ENCODE measurements at places on chromosomes 16 and 17.

DNA sequence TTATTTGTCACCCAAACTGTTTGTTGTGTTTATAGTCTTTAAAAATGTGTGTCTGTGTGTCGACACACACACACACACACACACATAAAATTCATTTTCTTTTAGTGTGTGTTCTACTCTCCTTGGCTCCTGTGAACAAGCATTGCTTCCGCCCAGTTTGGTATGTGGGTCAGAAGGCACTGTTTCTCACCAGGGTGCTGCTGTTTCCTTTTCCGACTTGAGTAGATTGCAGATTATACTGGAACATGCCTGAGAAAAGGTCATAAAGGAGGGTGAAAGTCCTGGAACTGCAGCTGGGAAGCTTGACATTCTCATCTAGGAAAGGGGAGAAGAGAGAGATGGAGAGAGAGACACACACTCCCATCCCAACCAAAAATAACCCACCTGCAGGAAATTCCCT, 330.3 kb downstream of the BCAS3 start:
- DNase-seq: peak; percentile 66

DNA sequence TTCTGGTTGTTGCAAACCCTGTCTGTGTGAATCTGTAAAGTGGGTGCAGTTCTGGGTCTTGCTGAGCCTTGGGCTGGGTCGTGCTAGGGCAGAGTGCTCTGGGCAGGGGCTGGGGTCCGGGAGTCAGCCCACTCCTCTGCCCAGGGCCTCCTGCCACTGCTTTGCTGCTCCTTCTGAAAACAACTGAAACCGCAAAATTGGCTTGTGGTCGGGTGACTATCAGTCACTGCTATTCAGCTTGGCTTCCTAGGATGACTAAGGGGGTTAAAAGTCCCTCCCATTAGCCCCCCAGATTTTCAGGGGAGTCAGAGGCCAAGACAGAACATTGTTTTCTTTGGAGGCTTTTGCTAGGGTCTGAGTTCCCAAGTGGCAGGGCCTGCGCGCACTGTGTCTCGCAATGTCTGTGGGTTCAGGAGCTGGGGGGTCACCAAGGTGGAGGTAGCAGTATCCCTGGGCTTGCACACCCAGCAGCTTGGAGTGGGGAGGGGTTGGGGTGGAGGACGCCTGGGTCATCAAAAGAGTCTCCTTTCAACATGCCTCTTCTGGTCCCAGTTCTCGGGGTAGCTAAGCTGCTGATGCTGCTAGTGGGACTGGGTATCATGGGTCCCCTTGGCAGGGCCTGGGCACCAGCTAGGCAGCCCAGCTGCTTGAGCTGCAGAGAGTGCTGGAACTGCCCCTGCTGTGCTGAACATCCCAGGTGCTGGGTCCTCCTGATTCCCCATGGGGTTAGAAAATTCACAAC, 13.5 kb upstream of the TBX21 start:
- DNase-seq: no peak

GRCh38 chr17:2244545-2245525, 58.8 kb downstream of the SMG6 start:
- peak; percentile 89 for DNase-seq

DNA sequence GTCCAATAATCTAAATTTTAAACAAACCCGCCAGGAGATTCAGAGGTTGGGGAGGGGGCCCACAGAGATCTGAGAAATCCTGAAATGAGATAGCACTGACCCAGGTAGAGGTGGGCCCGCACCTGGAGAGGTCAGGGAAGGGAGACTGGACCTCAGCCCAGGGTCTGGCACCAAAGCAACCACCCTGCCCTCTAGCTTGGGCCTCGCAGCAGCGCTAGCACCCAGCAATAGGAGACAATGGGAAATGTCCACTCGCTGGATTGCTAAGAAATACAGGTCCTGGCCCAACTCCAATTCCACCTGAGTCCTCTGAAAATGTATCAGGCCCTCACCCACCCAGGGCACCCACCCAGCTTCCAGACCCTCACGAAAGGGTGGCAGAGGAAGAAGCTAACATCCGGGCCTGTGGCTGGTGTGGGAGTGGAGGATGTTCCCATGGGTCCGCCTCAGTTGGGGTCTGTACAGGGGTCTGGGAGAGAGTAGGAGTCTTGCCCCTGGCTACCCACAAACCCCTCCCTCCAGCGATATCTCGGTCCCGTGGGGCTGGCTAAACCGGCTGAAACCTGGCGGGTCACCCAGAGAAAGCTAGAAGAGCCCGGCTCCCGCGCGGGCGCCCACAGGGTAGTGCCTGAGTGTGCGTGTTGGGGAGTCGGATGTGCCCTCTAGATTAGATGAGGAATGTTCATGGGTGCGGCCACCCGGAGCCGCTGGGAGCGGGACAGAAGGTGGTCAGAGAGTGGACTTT, 1.1 kb downstream of the PLLP start:
- DNase-seq: no peak

- DNase-seq: no peak
Observed at GRCh38 chr17:32277284-32277683, 11.7 kb downstream of the RHBDL3 start.

DNA sequence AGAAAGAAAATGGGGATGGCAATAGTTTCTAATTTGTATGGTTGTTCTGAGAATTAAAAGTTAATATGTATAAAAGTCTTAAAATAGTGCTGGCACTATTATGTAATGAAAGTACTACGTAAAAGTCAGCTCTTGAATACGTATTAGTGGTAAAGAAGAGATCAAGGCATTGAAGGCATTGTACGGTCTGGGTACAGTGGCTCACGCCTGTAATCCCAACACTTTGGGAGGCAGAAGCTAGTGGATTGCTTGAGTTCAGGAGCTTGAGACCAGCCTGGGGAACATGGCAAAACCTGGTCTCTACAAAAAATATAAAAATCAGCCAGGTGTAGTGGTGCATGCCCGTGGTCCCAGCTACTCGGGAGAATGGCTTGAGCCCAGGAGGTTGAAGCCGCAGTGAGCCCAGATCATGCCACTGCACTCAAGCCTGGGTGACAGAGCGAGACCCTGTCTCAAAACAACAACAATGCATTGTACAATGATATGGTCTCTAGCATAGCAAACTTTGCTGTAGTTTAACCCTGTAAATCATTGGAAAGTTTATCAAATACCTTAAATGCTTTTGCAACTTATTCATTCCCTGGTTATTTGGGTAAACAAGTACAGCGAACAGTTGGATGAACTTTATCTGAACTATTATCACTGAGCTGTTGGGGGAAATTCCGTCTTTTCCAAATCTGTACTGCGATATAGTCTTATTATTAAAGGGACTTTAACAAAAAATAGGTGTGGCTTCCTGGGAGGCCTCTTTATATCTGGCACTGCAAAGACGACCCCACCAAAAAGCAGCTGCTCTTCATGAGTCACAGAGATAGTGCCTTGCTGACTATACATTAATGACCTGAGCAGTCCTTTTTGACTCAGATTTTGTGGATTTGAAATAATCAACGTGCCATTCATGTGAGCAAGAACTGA, 73.6 kb downstream of the GPRC5B start:
- DNase-seq: no peak

DNA sequence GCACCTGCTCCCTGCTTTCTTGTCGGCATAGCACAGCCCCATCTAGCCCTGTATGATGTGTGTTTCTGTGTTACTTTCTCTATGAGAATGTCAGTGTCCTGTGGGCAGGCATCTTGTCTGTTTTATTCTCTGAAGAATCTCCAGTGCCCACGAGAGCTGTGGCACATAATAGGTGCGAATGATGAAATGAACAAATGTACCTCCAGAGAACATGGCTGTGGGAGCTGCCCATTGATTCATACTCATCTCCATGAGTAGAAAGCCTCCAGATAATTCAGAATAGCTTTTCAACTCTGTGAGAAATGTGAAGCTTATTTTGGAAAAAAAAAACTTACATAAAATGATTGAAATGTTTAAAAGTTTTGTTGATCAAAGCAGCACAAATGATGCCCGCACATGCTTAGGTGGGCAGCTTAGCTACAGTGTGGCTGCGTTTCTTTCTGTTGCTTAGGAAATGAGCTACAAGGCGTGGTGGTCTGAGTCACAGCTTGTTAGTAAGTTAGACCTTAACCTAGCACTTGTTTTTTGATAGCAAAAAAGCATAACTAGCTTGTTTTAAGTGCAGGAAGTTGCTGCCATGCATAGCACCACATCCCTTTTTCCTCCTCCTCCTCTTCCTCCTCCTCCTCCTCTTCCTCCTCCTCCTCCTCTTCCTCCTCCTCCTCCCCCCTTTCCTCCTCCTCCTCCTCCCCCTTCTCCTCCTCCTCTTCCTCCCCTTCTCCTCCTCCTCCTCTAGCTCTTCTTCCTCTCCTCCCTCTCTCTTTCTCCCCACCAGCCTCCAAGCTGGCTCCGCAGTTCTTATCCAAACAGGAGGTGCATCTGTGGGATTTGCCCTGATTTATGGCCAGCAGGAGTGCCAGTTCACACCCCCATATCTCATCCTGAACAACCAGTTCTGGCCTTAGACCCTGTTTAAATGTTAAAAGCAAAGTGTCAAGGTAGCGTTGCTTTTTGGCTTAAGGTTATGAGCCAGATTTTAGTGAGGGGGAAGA, 221.5 kb downstream of the IRF8 start:
- no peak for DNase-seq

DNA sequence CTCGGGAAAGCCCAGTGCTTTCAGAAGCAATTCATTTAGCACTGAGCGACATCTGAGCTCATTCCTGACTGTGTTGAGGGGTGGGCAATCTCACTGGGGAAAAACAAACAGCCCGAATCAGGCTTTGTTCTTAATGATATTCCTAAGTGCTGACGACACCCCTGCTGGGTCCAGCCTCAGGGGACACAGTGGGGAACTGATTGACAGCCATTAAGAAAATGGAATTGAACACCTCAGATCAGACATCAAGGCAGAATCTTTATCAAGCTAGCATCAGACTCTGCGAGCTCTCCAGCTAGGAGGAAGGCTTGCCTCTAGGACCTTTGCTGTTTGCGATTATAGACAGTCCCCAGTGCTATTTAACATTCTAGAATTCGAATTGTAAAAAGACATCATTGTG, 22.5 kb upstream of the LYRM9 start:
- DNase-seq: no peak

DNA sequence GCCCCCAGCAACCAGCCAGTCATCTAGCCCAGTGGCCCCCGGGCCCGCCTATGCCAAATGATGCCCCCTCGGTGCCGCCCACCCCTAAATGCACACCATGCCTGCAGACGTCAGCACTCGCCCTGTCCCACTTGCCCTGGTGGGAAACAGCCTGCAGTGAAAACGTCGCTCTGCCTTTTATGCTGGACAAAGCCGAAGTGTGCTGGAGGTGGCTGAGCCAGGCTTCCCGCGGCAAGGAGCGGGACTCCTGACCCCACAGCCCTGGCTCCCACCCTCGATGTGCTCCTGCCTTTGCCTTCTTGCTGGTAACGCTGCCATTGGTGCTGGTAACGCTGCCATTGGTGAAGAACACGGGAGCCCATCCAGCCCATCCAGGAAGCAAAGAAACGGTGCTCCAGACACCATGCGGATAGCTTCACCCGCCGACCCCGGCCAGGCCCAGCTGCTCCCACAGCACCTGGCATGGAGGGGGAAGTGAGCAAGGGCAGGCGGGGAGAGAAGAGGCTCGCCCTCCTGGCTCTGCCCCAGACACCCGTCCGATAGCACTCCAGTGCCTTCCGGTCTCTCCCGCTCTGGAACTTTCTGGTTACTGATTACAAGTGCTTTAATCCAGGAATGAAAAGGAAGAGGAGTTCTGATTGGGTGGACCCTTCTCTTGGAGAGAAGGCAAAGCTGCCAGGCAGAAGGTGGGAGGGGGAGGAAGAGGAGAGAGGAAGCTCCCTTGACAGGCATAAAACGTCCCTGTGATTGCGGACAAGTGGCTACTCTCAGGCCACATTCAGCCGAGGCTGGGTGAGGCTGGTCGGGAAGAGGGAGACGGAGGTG, 4.0 kb upstream of the BAIAP2 start:
- peak; percentile 81 for DNase-seq

DNA sequence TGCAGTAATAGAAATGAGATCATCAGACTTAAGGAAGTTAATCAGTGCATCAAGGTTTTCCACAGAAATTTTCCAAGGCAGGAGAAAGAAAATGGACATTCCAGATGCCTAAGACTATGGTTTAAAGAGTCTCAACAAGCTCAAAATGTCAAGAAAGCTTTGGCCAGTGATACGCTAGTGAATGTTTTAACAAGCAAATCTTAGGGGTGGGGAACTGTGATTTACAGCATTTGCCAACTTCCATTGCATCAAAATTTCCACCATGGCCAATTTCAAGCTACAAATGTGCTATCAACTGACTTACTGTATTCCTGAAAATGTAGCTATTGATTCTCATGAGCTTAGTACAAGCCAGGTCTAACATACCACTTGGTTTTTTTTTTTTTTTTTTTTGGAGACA, 82.4 kb upstream of the CLEC3A start:
- no peak for DNase-seq

DNA sequence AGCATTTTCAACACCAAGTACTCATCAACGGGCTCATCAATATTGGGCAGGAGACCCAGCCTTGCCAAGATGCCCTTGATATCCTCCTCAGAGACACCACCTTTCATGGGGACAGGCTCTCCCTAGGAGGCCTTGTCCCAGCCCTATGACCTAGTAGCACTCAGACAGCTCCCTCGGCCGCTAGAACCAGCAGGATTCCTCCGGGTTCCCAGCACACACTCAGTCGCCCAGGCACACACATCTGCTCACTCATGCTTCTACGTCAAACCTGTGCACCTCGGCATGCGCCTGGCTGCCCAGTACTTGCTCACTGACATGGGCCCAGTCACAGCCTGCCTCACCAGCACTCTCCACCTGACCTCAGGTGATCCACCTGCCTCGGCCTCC, 17.0 kb downstream of the SRCIN1 start:
- no peak for DNase-seq

GRCh38 chr16:14337303-14338191, 266.4 kb downstream of the MRTFB start:
- DNase-seq: no peak

DNA sequence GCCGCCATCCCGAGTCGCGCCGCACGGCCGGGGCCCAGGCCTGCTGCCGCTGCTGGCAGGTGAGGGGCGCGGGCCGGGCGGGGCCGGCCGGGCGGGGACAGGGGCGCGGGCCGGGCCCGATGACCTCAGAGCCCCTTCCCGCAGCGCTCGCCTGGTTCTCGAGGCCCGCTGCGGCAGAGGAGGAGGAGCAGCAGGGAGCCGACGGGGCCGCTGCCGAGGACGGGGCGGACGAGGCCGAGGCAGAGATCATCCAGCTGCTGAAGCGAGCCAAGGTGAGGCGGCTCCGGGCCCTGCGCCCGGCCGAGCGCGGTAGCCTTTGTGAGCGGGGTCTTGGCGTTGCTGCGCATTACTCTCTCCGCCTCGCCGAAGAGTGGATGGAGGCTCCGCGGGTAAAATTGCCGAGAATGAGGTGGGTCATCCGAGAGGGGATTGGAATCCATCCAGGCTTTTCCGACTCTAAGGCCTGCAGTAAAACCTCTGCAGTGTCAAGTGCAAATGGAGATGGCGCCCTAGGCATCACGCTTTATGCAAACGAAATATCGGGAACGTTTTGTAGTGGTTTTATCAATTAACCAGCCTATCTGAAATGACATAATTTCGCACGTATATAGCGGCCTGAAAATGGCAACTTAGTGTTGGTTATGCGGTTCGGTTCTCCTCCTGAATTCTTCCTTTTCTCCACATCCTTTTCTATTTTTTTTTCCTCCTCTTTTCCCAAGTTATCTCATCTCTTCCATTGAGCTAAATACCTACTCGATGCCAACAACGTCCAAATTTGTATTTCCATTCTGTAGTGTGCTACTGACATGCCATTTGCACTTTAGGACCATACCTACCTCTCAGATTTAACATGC, 577 bp downstream of the TTC19 start:
- peak; percentile 45 for DNase-seq

Data from mucosa of descending colon (tissue), 3 donors.